ENCODE measurements at places on chromosomes 7 and 10.

GRCh38 chr10:37821237-37821636 is 36.2 kb downstream of the ZNF248 start:
- DNase-seq, result no peak

- DNase-seq, result no peak
Measured at GRCh38 chr7:129479831-129480230, 22.5 kb upstream of the SMKR1 start.

GRCh38 chr10:29955329-29955935 is 104.0 kb downstream of the JCAD start:
- DNase-seq, result no peak

DNA sequence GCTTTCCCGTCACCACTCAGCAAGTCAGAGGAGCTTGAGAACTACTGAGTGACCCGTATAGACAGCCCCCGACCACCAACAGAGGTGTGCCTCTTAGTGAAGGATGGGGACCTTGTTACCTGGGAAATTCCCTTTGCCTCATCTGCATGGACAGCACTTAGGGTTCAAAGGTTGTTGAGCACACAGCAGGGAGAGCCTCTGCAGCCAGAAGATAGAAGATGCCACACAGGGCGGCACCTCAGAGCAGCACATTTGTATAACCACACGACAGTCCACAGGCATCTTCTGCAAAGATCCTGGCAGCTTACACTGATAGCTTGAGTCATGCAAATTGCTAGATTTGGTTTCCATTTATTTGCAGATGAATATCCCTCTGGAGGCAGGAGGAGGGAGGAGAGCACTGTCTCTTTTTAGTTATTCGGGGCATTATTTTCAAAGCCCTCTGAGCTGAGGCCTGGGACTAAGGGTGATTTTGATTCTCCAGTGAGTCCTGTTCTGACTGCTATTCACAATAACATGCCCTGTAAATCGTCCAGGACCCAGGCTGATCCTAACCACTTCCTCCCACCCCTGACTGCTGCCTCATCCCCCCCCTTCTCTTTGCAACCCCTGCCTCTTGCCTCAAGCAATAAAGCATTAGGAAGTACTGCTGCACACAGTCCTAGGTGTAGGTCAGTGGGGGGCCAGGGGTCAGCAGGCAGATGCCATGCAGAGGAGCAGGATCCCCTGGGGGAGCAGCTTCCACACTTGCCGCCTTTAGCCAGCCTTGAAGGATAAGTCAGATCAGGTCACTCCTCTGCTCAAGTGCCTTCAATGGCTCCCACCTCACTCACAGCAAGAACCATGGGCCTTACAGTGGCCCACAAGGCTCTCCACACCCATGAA is 24.6 kb upstream of the INMT start:
- DNase-seq, result no peak

DNA sequence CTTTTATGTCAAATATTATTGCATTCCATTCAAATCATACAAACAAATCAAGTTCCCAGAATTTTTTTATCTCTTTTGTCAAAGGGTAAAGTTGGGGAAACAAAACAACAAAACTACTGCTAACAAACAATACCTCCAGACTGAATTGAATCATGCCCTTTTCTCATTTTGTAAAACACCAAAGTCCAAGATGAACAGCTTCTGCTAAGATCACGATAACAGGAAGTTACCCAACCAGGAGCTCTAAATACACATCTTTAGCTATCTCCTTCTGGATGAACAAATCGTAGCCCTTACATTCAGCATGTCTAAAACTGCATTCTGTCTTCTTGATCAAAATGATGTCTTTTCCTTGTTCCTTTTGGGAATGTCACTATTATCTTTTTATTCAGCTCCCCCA is 97.4 kb downstream of the CTTNBP2 start:
- DNase-seq, result no peak

- DNase-seq, result no peak
Measured at GRCh38 chr7:101066833-101067177, 18.5 kb upstream of the TRIM56 start.

GRCh38 chr7:74627661-74628411 is 29.7 kb upstream of the GTF2I start:
- no peak for DNase-seq

- DNase-seq, result no peak
Measured at GRCh38 chr7:158740013-158740656, 35.5 kb upstream of the NCAPG2 start.

DNA sequence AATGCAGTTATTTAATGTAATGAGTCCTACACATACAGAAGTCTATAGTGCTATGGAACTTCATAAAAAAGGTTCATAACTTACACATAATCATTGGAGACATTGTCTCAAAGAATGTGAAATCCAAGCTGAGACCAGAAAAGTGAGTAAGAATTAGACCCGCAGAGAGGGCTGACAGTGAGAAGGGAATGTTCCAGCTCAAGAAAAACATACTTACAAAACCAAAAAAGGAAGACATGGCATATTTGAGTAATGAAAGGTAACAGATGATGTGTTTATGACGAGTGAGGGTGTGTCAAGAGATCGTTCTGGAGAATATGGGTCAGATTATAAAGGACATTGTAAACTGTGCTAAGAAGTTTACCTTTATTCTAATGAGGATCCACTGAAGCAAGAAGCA is 566.5 kb downstream of the ATRNL1 start:
- no peak for DNase-seq
